T-helper 2 cell (primary cell): ENCODE measurements at places on chromosomes 16 and 17.

DNA sequence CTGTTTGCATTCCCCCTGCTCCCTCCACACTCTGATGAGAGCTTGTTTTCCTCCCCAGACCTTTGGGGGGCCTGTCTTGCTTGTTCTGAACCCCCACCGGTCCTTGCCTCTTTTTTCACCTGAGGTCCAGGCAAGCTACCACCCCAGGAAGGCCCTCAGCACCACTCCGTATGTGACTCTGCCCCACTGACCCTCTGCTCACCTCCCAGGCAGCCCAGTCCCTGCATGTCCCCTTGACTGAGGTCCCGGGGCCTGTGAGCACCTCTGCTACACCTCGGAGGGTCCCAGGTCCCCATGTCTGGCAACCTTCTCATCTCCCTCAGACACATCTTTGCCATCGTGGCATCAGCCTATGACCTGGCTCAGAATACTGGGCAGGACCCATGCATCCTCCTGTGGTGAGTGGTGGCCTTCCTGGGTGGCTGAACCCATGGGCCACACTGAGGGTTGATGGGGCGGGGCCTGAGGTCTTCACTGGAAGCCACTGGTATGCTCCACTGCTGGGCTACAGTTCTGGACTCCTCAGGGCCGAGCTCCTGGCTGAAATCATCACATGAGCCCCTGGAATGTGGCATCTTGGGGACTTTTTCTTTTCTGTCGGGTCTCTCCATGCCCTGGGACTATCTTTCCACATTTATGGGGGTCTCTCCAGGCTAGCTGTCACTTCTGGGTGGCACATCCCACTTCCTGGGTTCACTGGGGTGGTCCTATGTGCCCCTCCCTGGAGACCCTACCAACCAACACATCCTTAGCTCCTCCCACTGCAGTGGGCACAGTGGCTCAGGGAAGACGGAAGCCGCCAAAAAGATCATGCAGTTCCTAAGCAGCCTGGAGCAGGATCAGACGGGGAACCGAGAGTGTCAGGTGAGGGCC lies 3.5 kb downstream of the MYO15B start:
- DNase-seq: no peak

DNA sequence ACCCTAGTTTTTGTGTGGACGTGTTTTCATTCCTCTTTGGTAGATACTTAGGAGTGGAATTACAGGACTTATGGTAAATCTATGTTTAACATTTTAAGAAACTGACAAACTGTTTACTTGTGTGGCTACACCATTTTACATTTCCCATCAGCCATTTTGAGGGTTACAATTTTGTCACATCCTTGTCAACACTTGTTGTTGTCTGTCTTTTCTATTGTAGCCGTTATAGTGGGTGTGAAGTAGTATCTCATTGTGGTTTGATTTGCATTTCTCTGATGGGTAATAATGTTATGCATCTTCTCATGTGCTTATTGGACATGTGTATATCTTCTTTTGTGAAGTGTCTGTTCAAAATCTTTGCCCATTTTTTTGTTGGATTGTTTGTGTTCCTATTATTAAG lies 4.5 kb downstream of the FTO start:
- DNase-seq: no peak

GRCh38 chr16:88925540-88925887 lies 51.5 kb downstream of the CBFA2T3 start:
- no peak for DNase-seq

GRCh38 chr16:818592-818991 lies 18.1 kb upstream of the GNG13 start:
- no peak for DNase-seq
